ENCODE measurements at places on chromosomes 4 and X.

DNA sequence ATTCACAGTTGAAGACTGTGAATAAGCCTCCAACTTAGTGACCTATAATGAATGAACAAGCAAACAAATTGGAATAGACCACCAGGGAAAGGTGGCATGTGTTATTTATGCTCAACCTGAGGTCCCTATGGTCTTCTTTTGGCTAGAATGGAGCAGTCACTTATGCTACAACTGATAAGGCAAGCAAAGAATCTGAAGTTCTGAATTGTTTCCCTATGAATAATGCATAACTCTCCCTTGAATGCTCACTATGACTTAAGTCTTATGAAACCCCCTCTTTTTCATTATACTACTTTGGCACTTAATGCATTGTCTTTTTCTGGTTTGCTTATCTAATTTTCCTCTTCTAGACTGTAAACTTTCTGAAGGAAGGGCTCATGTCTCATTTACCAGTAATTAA is 2.6 kb downstream of the GIMD1 start:
- DNase-seq = peak; percentile 14

DNA sequence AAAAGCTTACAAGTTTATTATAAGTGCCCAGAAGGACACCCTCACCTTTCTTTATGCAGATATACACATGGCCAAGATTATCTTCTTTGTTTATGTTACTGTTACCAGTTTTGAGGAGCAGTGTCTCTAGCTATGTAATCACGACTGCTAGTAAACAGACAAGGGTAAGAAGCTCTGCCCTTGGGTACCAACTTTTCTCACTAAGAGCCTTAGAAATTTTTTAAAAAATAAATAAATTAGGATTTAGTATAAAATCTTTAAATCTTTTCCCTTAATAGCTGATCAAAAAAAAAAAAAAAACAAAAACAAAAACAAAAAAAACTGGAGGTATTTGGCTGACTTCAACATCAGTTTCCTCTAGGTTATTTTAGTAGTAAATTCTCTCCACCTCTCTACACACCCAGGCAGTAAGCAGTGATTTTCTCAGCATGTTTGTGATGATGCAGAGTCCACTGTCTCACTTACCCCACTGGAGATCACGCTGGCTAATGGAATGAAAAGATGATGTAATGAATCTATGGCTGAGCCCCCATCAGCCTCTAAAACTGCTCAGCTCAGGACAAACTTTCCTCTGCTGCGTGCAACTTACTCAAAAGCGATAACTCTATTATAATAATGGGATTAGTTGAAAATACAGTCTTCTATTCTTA is 125.9 kb downstream of the FRYL start:
- DNase-seq = peak; percentile 47

DNA sequence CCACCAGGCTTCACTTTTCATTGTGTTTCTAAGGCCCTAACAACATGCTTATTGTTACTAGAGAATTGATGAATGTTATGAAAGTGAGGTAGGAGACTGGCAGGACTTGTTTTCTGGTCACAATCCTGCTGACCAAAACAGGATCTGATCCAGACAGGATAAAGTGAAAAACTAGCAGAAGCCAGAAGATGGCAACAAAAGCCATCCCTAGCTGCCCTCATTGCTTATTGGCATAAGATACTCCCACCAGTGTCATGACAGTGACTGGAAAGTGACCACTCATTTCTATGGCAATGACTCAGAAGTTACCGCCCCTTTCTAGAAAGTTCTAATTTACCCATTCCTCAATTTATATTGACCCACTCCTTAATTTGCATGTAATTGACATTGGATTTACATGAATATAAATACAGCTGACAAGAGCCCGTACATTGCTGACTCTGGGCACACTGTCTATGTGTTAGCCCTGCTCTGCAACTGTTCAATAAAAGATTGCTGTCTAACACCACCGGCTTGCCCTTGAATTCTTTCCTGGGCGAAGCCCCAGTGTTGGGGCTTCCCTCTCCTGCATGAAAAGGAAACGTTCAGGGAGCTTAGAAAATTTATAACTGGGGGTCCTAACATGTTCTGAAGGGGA is 30.0 kb upstream of the FGG start:
- peak; percentile 17 for DNase-seq

- no peak for DNase-seq
These were observed 1593.2 kb downstream of the C4orf33 start for GRCh38 chr4:130689181-130689580.
